ENCODE measurements at places on chromosomes 6 and 20. TPM values are rescaled to one million over a fixed set of nuclear protein-coding genes. Genes with fewer than 3 reads are reported as not detected.

The MTO1 gene
- total RNA-seq, result 51.4 TPM

The C20orf202 gene
- total RNA-seq, result not detected

The FAM217B gene
- 5.6 TPM for total RNA-seq

The COL10A1 gene
- total RNA-seq, result not detected

The PDYN gene
- total RNA-seq, result not detected

- no peaks in the 10 kb centered on the region for H3K27me3 ChIP-seq
- peak overlapping the region; percentile 83 for H3K27ac ChIP-seq
- H3K36me3 ChIP-seq, result no peaks in the 10 kb centered on the region
- H3K4me3 ChIP-seq, result peak overlapping the region; percentile 96
- H3K4me1 ChIP-seq, result peaks cover 23% of the 10 kb centered on the region
These were observed 972 bp downstream of the RNF8 start for GRCh38 chr6:37354526-37355384.

GRCh38 chr6:20566109-20566508, 31.9 kb downstream of the CDKAL1 start:
- DNase-seq, result no peak
- no peak overlapping the region for H3K27ac ChIP-seq
- peaks cover 6% of the 10 kb centered on the region for H3K36me3 ChIP-seq
- peaks cover 14% of the 10 kb centered on the region for H3K4me1 ChIP-seq
- H3K27me3 ChIP-seq, result no peaks in the 10 kb centered on the region

DNA sequence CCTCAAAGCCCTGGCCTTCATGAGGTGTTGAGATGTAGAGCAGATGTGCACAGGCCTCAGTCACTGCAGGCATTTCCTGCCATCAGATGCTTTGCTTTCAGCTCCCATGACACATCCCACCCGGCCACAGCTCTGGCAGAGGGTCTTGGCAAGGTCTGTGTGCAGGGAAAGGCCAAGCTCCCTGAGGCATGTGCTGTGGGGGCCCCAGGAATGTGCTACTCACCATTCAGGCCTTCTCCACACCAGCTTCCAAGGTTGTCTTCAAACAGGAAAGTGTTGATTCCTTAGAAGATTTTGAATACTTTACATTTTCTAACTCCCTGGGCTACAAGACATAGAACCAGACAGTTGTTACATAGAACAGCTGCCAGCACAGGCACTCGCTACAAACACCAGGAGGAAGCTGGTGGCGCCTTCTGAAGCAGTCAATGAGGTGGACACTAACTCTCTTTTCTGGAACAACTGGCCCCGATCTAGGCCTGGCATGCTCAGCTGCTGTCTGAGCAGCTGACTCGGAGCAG, 27.8 kb downstream of the CASS4 start:
- H3K27ac ChIP-seq, result no peak overlapping the region
- no peaks in the 10 kb centered on the region for H3K27me3 ChIP-seq
- no peak overlapping the region for H3K4me3 ChIP-seq
- no peaks in the 10 kb centered on the region for H3K36me3 ChIP-seq
- DNase-seq, result no peak
- no peaks in the 10 kb centered on the region for H3K4me1 ChIP-seq

- H3K27me3 ChIP-seq, result peaks cover 29% of the 10 kb centered on the region
- H3K27ac ChIP-seq, result no peak overlapping the region
- no peak for DNase-seq
- H3K4me3 ChIP-seq, result no peak overlapping the region
- H3K4me1 ChIP-seq, result no peaks in the 10 kb centered on the region
These were observed 11.0 kb upstream of the ENPP4 start for GRCh38 chr6:46118836-46119235.

DNA sequence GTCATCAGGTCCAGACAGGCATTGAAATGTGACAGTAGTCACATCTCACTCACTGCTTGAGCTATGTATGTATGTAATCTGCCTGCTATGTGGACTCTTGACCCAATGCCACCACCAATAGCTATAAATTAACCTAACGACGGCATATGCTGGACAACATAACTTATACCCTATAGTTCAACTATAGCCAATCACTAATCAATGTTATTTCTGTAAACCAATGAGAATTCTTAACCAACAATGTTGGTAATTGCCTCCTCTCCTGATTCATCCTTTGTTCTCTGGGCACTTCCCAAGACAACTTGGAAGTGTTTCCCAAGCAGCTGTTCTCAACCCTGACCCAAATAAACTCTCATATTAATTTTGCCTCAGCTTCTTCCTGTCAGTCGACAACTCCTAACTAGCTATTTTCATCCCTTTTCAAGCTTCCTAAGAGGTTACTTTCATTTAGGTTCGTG, 24.1 kb upstream of the SERPINB1 start:
- DNase-seq, result no peak
- no peak overlapping the region for H3K27ac ChIP-seq
- H3K4me3 ChIP-seq, result no peak overlapping the region
- peaks cover 7% of the 10 kb centered on the region for H3K4me1 ChIP-seq

GRCh38 chr6:136466777-136467176, 83.4 kb downstream of the MAP7 start:
- peaks cover 6% of the 10 kb centered on the region for H3K4me1 ChIP-seq
- H3K4me3 ChIP-seq, result no peak overlapping the region
- DNase-seq, result no peak
- no peak overlapping the region for H3K27ac ChIP-seq
- H3K27me3 ChIP-seq, result no peaks in the 10 kb centered on the region

DNA sequence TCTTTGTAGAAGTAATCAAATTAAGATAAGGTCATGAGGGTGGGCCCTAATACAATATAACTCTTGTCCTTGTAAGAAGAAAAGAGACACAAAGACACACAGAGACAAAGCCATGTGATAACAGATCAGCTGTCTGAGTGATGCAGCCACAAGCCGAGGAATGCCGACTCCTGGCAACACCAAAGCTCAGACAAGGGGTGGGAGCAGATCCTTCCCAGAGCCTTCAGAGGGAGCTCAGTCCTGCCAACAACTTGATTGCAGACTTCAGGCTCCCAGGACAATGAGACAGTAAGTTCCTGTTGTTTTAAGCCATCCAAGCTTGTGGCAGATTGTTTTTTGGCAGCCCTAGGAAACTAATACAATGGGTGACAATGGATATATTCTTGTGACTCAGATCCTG, 325.0 kb upstream of the AGPAT4 start:
- no peak overlapping the region for H3K27ac ChIP-seq
- no peaks in the 10 kb centered on the region for H3K4me1 ChIP-seq
- no peaks in the 10 kb centered on the region for H3K36me3 ChIP-seq
- H3K27me3 ChIP-seq, result no peaks in the 10 kb centered on the region
- H3K4me3 ChIP-seq, result no peak overlapping the region
- DNase-seq, result no peak

DNA sequence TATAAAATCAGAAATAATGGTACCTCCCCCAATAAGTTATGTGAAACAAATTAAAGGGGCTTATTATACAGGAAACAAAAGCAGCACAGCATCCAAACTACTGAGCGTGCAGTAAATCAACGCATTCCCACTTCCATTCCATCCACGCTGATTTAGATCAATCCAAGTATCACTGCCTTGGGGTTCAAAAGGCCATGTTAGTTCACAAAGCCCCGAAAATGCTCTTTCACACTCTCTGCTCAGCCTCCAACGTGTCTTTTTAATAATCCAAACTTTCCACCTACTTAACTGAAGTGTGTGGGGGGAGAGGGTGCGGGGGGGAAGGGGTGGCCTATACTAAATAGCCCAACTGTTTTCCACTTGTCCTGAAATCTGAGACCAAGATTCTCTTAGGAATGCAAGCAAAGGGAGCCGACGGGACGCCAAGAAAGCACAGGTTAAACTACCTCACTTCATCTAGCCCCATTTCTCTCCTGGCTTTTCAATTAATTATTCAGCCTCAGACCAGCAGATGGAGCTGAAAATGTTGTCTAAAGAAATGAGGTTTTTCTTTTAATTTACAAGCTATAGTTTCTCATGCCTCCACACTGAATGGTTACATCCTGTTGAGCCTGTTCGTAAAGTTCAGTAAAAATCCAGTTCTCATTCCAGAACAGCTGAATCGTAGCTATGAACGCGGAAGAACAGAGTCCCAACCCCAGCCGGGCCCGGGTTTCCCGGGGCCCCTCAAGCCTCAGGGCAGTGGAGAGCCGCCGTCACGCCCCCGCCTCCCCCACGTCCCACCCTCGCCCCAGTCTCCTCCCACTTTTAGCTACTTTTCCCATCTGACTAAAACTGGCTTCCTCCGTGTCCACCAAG, 1.0 kb upstream of the NXT1 start:
- no peaks in the 10 kb centered on the region for H3K27me3 ChIP-seq
- peak overlapping the region; percentile 97 for H3K27ac ChIP-seq
- peaks cover 17% of the 10 kb centered on the region for H3K4me1 ChIP-seq
- H3K36me3 ChIP-seq, result peaks cover 23% of the 10 kb centered on the region
- H3K4me3 ChIP-seq, result peak overlapping the region; percentile 87
